ENCODE measurements at places on chromosomes 1 and 21. TPM values are rescaled to one million over a fixed set of nuclear protein-coding genes. Genes with fewer than 3 reads are reported as not detected.

GRCh38 chr1:2212532-2213491 lies 15.3 kb upstream of the SKI start:
- DNase-seq: peak; percentile 73

DNA sequence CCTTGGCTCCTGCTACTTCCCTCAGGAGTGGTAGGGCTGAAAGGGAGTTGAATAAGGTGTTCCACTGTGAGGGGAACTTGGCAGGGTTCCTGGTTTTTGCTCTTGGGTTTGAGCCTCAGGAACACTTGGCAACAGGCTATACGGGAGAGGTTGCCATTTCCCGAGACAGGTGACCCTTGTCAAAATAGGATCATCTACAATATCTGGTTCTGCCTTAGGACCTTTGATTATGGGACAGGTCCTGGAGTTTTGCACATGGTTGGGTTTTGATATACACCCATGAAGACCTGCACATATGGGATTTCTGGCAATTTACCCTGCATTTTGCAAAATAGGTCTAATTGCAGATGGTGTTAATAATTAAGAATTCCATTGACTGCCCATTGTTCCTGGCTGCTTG lies 31.1 kb downstream of the YY1AP1 start:
- no peak for DNase-seq

- no peak for DNase-seq
Observed at GRCh38 chr1:57133686-57134085, 167.9 kb upstream of the C8B start.

GRCh38 chr1:65826782-65827181 lies 34.1 kb downstream of the PDE4B start:
- no peak for DNase-seq

DNA sequence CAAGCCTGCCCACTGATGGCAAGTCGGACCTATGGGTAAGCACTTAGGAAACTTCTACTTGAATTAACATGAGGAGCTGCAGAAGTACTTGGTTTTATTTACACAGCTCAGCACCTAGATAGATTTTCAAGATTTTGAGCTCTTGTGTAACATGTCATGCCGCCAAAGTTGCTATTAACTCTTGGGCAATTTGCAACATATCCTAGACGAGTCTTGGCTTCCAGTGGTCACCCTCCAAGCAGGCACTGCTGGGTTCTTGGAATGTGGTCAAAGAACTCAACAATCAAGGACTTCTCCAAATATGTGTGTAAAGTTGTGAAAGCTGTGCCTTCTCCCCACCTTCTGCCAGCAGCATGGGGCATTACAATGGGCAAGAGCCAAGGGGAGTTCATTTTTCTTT lies 17.8 kb upstream of the GUCA2B start:
- DNase-seq: no peak

DNA sequence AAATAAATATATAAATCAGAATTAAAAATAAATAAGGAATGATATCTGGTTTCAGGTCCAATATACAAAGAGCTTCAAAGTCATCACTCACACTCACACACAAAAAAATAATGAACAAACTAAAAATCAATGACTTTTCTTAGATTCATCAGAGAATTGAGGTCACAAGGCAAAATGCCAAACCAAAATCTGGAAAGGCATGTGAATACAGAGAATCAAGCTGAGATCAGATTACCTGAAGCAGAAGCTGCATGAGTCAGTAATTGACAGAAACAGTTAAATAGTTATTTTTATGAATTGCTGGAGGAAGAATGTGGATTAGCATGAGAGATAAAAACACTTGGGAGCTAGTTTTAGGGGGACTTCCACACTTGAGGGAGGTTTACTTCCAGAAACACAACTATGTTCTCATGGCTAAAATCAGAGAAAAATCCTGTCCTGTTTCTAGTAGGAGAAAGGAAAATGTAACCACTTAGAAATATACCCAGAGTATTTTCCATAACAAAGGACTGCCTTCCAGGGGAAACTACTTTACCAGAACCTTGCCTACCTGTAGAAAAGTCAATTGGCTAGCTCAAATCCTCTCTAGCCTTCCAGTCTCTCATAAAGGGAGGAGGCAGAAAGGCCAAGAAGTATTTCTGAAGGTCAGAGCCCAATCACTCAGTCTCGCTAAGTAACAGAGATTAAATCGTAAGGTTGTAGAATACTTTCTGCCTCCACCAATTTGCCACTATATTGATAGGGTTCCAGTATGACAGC lies 536.6 kb upstream of the NR5A2 start:
- no peak for DNase-seq

GRCh38 chr1:212754680-212755079 lies 36.9 kb downstream of the NSL1 start:
- DNase-seq: no peak

- no peak for DNase-seq
Observed at GRCh38 chr1:17617787-17618557, 78.5 kb downstream of the ARHGEF10L start.

DNA sequence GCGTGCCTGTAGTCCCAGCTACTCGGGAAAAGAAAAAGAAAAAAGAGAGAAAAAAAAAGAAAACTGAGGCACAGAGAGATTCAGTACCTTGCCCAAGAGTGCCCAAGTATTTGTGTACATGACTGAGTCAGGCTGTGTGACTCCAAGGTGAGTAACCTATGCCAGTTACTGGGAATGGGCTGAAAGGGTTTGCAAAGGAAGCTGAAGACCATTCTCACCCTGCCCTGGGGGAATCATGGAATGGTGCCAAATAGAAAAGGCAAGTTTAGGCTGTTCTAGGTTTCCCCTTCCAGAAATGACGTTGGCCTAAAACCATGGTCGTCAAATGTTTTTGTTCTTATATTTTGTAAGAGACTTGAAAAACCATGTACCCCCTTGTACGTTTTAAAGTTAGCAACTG lies 37.9 kb upstream of the LRIG2 start:
- no peak for DNase-seq

- no peak for DNase-seq
Observed at GRCh38 chr1:218284377-218284916, 646 bp upstream of the RRP15 start.

GRCh38 chr1:228060458-228061190 lies 21.9 kb upstream of the ARF1 start:
- no peak for DNase-seq

GRCh38 chr1:194076646-194077045 lies 890.2 kb upstream of the B3GALT2 start:
- DNase-seq: no peak

DNA sequence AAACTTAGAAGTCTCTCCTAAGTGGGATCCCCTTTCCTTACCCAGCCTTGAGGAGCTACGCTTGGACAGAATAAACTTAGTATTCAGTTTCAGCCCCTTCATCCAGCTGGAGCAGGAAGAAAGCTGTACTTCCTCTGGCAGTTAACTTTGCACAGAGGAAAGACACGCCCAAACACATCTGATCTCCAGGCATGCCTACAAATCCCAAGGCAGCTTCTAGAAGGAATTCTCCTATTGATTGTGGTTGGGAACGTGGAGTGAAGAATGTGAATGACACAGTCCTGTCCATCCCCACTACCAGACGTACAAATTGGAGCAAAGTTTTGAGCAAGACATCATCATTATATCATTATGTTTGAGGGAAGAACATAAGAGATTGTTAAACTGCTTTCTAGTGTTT lies 6.6 kb upstream of the AK4 start:
- no peak for DNase-seq

DNA sequence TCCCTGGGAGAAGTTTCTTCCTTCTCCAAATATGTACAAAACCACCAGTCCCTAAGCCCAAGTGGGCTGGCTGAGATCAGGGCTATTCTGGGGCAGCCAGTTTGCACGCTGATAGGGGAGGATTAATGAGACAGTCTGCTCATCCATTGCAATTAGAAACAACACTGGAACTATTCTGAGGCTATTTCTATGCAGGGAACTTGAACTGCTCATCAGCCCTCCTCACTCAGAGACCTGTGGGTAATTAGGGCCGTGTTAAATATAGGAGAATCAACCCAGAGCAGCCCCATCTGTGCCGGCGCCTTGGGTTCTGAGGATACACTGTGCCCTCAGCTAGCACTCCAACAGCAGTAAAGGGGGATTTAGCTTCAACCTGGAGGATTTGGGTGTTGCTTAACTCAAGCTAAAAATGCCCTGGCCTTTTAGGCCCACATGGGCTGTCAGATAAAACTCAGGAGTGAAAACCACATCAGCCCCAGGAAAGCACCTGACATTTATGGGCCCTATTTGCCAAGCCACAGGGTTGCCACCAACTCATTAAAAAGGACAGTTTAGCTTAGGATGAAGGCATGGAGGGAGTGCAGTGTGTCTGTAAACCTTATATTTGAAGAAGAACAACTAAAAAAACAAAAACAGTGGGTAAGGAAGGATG lies 53.9 kb downstream of the DUSP10 start:
- DNase-seq: no peak

- DNase-seq: no peak
Observed at GRCh38 chr1:17370618-17371017, 1.4 kb upstream of the PADI6 start.

DNA sequence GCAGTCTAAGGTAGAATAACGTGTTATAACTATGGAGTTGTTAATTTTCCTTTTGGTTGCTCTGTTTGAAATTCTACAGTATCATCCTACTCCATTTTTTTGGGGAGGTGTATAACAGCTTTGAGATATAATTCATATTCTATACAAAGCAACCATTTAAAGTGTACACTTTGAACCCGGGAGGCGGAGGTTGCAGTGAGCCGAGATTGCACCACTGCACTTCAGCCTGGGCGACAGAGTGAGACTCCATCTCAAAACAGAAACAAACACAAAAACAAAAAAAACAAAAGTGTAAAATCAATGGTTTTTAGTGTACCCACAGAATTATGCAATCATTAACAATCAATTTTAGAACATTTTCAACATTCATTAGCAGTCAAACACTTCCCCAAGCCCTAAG lies 33.8 kb downstream of the CNIH4 start:
- no peak for DNase-seq

- DNase-seq: no peak
Observed at GRCh38 chr1:199762572-199762971, 264.9 kb upstream of the NR5A2 start.

- DNase-seq: no peak
Observed at GRCh38 chr21:32137931-32138330, 140.9 kb downstream of the MIS18A start.

DNA sequence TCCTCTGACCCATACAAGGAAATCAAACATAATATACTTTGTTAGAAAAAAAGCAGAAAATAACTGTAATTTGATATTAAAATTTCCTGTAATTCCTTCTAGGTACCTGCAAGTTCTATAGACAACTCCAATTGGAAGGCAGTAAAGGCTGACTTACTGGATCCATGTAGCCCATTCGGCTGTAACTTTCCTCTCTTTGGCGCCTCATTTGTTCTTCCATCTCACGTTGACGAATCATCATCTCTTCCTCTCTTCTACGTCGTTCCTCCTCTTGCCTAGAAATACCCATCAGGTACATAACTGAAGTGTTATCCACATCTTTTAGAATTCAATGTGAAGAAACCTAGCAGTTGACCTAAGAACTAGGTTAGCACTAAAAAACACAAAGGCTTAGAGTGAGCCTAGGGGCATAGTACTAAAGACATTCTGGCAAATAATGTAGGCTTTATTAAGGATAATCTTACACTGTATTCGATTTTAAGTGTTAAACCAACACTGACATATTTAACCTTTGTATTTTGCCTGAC lies 5.1 kb downstream of the SFPQ start:
- no peak for DNase-seq

DNA sequence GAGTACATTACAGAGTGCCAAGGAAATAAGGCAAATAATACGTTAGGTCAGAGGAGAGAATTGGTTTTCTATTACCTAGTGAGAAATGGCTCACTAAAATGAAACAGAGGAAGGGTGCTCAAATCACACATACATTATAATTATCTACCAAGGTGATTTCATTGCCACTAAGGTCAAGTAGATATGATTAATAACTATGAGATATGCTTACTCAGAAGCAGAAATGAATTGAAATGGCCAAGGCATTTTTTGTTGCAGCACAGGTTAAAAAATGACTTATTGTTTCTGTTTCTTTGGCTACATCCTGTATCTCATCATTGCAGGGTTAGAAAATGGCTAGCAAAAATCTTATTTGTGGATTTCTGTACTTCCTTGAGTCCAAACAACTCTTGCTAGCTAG lies 154.5 kb upstream of the GORAB start:
- no peak for DNase-seq

DNA sequence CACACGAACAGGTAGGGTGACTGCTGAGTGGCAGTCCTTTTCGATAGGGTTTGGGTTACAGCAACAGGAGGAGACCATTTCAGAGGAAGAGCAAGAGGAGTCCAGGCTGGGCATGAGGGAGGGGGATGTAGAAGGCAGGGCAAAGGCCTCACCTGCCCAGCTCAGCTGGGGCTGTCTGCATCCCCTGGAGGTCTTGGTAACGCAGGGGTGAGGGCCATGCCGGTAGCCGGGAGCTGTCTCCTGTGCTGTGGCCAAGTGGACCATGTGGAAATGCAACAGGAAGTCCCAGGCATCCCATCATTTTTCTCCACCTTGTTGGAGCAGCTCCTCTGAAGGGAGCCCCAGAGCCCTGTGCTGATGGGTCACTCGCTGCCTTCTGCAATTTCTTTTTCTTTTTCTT lies 105.4 kb upstream of the C1orf174 start:
- no peak for DNase-seq

- peak; percentile 84 for DNase-seq
Observed at GRCh38 chr1:25031601-25031965, 101.5 kb upstream of the RUNX3 start.

GRCh38 chr1:221801251-221801661 lies 59.4 kb upstream of the DUSP10 start:
- no peak for DNase-seq

- DNase-seq: no peak
Observed at GRCh38 chr1:184649451-184649888, 105.2 kb downstream of the EDEM3 start.

DNA sequence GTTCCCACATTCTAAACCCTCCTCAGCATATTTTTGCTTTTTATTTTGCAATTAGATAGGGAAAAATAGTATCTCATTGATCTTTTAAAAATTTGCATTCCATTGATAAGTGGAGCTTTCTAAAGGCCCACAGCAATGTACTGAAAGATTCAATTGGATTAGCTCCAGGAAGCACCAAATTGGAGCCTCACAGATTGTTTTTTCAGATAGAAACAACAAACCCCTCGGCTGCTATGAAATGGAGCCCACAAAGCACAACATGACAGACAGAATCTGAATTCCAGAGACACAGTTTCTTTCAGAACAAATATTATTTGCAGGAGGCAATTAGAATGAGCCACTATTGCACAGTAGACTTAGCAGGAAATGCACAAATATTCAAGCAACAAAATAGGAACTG lies 58.9 kb upstream of the KIF26B start:
- no peak for DNase-seq

AADACL3 gene
- total RNA-seq: not detected

RBM11 gene
- total RNA-seq: 5.1 TPM

KCNJ6 gene
- total RNA-seq: not detected

ADORA1 gene
- total RNA-seq: not detected

GLMN gene
- total RNA-seq: 10.8 TPM

MSH4 gene
- 0.39 TPM for total RNA-seq

GCSAML gene
- total RNA-seq: not detected

CPLANE2 gene
- 2.4 TPM for total RNA-seq
